ENCODE measurements at places on chromosomes 13 and 19.

DNA sequence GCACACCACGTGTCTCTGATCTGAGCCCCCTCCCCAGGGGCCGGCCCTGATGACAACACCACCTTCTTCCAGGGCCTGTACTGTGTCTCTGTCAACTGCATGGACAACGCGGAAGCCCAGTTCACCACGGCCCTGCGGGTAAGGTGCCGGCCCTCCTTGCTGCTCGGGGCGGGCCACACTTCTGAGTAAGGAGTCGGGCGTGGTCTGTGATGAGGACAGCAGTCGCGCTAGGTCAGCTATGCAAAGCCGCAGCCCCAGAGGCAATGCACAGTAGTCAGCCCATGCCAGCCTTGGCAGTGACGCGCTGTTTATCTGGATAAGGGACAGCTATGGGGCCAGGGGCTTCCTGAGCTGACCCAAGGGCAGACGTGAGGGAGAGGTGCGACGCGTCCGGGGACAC lies 24.6 kb downstream of the MAU2 start:
- no peak for DNase-seq

DNA sequence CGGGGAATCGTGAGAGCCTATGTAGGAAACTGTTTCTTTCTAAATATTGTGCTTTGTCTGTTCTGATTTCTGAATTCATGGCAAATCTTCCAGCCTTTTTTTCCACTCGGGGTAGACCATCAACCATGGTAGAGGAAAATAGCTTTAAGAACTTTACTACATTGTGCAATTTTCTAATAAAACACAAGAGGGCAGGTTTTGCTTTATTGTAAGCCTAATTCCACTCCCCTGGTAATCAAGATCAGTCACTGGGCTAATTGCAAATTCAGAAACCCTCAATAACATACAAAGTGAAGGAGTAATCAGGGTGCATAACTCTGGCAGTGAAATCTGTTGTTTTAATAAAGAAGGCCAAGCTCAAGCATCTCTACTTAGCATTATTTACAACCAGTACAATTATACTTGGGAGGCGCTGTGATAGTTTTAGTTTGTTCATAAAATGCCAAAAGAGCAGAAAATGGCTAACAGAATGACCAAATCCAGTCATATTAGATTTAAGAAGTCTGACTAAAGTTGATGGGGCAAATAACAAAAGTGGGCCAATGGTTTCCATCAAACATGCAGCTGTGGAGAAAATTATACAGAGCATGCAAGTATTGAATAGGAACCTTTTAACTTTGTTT lies 43.8 kb downstream of the DCT start:
- DNase-seq: peak; percentile 77

DNA sequence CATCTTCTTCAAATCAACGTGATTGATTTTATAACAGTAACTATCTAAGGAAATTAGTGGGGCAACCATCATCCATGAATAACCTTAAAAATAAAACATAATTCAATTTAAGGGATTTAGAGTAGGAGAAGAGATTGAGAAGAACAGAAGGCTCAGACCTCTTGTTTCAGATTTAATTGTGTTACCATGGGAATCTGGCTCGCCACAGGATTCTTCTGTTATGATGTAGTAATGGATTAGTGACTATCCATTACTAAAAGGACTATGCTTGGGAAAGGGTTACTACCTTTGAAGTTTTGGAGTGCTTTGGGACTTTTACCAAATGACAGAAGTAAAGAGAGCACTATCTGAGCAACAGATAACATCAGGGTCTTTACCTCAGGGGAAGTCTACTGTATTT lies 13.2 kb downstream of the FREM2 start:
- DNase-seq: no peak

GRCh38 chr13:49549289-49549688 lies 36.1 kb downstream of the RCBTB1 start:
- no peak for DNase-seq

GRCh38 chr13:51688937-51689662 lies 104.8 kb downstream of the WDFY2 start:
- DNase-seq: peak; percentile 37

GRCh38 chr13:112441779-112442310 lies 65.7 kb downstream of the SPACA7 start:
- no peak for DNase-seq

DNA sequence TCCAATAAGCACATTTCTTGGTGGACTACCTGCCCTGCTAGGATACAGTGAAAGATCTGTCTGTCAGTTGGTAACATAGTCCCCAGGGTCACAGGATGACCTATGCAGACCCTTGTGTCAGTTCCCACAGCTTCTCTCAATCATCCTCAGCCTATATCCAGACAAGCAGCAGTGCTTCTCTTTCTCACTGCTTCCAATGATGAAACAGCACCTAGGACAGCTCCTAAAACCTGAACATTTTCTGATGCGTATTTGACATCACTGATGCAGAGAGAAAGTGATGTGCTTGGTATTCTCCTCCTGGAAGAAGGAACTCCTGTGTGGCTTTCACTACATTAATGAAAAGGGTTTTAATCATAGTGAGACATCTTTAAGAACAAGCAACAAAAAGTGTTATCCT lies 43.7 kb downstream of the ZNF557 start:
- DNase-seq: no peak

DNA sequence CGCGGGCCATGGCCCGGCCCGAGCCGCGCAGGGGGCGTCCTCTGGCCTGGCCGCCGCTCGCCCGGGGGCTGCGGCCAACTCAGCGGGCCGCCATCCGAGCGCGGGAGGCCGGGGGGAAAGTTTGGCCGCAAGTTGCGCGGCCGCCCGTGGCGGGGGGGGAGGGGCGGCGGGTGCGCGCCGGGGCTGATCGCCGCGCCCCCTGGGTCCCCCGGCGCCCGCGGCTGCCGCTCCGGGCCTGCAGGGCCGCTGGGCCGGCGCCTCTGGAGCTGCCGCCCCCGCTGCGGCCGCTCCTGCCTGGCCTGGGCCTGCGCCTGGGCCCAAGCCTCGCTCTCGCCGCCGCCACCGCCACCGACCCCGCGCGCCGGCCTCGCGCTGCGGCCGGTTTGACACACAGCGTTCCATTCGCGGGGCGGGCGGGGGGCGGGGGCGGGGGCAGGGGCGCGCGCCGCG lies at the start of gene NR2F6:
TSS of gene NR2F6 (minus strand) at position 385 of the 450 bp plus-strand sequence. CDS start 699 bp downstream, outside the sequence.
- DNase-seq: no peak

GRCh38 chr13:94661406-94661805 lies 50.9 kb downstream of the SOX21 start:
- DNase-seq: peak; percentile 37

- no peak for DNase-seq
These were observed 15.6 kb downstream of the SCGB2B2 start for GRCh38 chr19:34661357-34661756.

GRCh38 chr19:8319807-8320520 lies 1.2 kb downstream of the NDUFA7 start:
- no peak for DNase-seq

- DNase-seq: no peak
These were observed 98.5 kb downstream of the MIPEP start for GRCh38 chr13:23790577-23791170.

- no peak for DNase-seq
These were observed 605 bp upstream of the TEX30 start for GRCh38 chr13:102774214-102774568.

GRCh38 chr19:18435842-18436670 lies 1.9 kb downstream of the ISYNA1 start:
- no peak for DNase-seq

- peak; percentile 88 for DNase-seq
These were observed at the start of gene ZNF780A for GRCh38 chr19:40090241-40091204. Gene ZNF780A (minus strand): TSS chr19:40090943. CDS start chr19:40084753, 6,190 bp downstream.

DNA sequence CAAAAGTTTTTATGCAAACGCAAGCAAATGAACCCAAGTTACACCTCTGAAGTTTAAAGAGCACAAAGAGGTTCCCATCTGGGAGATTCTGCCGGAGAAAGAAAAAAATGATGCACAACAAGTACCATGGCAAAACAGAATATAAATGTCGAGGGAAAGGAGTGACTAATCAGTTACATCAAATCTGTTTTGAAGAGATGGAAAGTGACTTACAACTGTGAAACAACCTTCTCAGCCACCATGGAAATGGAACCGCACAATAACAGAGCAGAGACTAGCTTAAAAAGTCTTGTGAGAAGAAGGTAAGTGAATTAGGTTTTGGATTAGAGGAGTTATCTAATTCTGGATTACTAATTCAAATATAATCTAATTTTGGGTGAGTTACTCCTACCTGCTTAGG lies 2.4 kb downstream of the HSPH1 start:
- no peak for DNase-seq

GRCh38 chr19:44658069-44658733 lies 13.1 kb upstream of the CEACAM19 start:
- DNase-seq: no peak

GRCh38 chr13:57123681-57124080 lies 17.0 kb upstream of the PRR20A start:
- DNase-seq: peak; percentile 55

- no peak for DNase-seq
These were observed 412.8 kb downstream of the ZNF536 start for GRCh38 chr19:30784850-30785457.

DNA sequence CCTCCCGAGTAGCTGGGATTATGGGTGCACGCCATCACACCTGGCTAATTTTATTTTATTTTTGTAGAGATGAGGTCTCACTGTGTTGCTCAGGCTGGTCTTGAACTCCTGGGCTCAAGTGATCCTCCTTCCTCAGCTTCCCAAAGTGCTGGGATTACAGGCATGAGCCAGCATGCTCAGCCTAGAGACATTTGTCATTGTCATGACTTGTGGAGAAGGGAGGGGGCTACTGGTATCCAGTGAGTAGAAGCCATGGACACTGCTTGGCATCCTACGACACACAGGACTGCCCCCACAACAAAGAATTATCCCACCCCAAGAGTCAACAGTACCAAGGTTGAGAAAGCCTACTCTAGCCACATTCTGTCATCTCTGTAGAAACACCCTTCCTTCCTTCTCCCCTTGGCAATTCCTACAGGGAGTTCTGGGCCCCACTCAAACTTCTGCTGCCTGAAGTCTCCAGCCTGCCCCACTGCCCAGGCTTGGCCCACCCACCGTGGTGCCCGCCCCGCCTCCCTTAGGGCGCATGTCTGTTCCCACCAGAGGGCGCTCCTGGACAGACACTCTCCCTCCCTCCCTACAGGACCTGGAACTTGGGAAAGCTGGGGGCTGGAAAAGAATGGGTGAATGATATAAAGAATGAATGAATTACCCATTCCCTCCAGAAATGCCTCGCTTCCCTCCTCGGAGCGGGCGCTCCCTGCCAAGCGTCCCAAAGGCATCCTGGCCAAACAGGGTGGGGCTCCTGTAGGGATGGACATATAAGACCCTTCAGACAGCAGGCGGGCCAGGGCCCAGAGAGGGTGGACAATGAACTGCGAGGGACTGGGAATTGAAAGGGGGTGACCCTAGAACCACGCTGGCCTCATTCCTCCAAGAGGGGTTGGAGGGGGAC lies 5.5 kb upstream of the EMP3 start:
- DNase-seq: peak; percentile 68

- no peak for DNase-seq
These were observed 93.9 kb downstream of the STARD13 start for GRCh38 chr13:33191425-33192210.

GRCh38 chr13:113550453-113550852 lies 34.1 kb upstream of the TFDP1 start:
- DNase-seq: no peak

- no peak for DNase-seq
These were observed 20.3 kb upstream of the BCL3 start for GRCh38 chr19:44728178-44728577.

GRCh38 chr19:49507803-49508494 lies 4.5 kb upstream of the FCGRT start:
- no peak for DNase-seq

- no peak for DNase-seq
These were observed 12.0 kb upstream of the GAS6 start for GRCh38 chr13:113875837-113876281.

DNA sequence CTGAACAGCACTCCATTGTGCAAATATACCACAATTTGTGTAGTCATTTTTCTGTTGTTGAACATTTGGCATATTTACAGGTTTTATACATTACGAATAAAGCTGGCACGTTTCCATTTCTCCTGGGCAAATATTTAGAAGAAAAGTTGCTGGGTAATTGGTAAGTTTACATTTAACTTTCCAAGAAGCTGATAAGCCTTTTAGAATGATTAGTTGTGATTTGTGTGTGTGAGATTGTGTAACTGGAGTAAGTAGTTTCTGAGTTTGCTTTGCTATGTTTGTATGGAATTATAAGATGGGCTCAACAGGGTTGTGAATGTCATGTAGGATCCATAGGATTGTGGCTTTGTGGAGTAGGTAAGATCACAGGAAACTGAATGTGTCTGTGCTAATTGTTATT lies 1.6 kb upstream of the ZNF529 start:
- DNase-seq: no peak

- DNase-seq: no peak
These were observed 3.6 kb upstream of the ZNF780B start for GRCh38 chr19:40059624-40060023.

- no peak for DNase-seq
These were observed 164.7 kb downstream of the KATNAL1 start for GRCh38 chr13:30142486-30143211.

DNA sequence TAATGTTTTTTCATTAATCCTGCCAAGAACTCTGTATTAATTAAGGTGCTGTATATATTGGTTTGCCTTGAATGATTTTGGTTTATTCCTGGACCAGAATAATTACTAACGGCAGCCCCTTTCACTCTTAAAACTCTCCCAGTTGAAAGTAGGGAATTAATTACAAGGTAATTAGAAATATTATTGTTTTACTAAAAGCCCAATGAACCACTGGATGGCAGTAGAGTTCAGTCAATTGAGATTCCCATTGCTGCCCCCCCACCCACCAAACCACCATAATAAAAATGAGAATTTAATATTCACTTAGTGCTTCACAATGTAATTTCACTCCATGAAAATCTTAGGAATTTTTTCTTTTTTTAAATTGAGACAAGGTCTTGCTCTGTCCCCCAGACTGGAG lies 13.7 kb downstream of the WBP4 start:
- DNase-seq: peak; percentile 62

DNA sequence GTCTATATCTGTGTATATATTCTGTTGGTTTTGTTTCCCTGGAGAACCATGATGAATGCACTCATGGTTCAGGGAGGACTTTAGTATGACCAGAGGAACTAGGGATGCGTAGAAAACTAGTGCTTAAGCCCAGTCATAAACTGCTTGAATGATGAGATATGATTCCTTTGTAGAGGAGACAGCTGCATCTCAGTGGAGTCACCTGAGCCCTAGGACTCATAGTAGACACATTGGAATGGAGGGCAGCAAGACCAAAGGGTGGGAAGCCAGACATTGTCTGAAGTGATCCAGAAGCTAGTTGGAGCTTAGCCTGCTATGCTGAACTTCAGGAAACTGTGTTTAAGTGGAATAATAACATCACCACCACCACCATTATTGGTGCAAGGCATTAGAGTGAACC lies 89.5 kb upstream of the SPATA13 start:
- no peak for DNase-seq

DNA sequence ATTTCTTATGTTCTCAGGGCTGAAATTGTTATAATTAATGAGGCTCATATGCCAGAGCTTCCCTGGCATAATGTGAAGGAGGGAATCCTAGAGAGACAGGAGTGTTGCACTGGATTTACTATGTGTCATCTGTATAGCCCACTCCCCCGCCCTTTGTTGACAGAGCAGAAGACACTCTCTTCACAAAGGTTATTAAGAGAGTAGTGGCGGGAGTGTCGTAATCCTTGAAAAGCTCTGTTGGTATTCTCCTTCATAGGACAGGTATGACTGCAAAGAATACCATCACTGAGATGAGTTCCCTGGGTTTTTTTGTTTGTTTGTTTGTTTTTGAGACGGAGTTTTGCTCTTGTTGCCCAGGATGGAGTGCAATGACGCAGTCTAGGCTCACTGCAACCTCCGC lies 14.0 kb downstream of the ZNF121 start:
- DNase-seq: no peak
